A375 (cell line): ENCODE measurements at places on chromosomes 2 and 18. TPM values are rescaled to one million over a fixed set of nuclear protein-coding genes. Genes with fewer than 3 reads are reported as not detected.

Gene NOSTRIN
- 0.50 TPM in 1 of 2 replicates, not detected in the other for total RNA-seq

Gene DNER
- total RNA-seq: 0.98 and 1.3 TPM in 2 replicates

Gene BUB1
- total RNA-seq: 35.4 and 41.1 TPM in 2 replicates

Gene FAM124B
- not detected in 2 replicates for total RNA-seq

Gene IL36A
- not detected in 2 replicates for total RNA-seq

Gene INHBB
- 0.19 and 0.23 TPM in 2 replicates for total RNA-seq

Gene MEIS1
- 19.6 and 28.7 TPM in 2 replicates for total RNA-seq

Gene BZW1
- total RNA-seq: 163 and 202 TPM in 2 replicates

Gene SRD5A2
- total RNA-seq: not detected in 2 replicates

Gene GYPC
- 94.1 and 118 TPM in 2 replicates for total RNA-seq

Gene RNU2-63P
- not detected in 2 replicates for total RNA-seq

Gene CXCR4
- not detected in 2 replicates for total RNA-seq

Gene ANKRD29
- 5.9 and 10.1 TPM in 2 replicates for total RNA-seq

Gene RPL37A
- total RNA-seq: 3,022 and 3,597 TPM in 2 replicates

Gene GATA6
- total RNA-seq: 4.2 and 4.3 TPM in 2 replicates

Gene ACKR3
- not detected in 2 replicates for total RNA-seq

Gene PCARE
- total RNA-seq: 0.04 TPM in 1 of 2 replicates, not detected in the other

Gene ANKRD23
- total RNA-seq: 2.5 and 3.2 TPM in 2 replicates

Gene RAB27B
- total RNA-seq: 1.5 and 4.4 TPM in 2 replicates

Gene GAREM2
- total RNA-seq: 2.4 and 3.5 TPM in 2 replicates

Gene NEURL3
- 0.11 and 0.19 TPM in 2 replicates for total RNA-seq

Gene SCG2
- 10.3 and 12.0 TPM in 2 replicates for total RNA-seq

Gene KCNG2
- not detected in 2 replicates for total RNA-seq

Gene C2orf78
- total RNA-seq: not detected in 2 replicates

Gene MYO5B
- 3.5 and 4.7 TPM in 2 replicates for total RNA-seq

Gene TIGD1
- 9.6 and 12.2 TPM in 2 replicates for total RNA-seq

Gene DNAJC5G
- total RNA-seq: not detected in 2 replicates

Gene REG3A
- not detected in 2 replicates for total RNA-seq

Gene RND3
- total RNA-seq: 61.4 and 72.6 TPM in 2 replicates

Gene ARHGAP28
- 0.93 and 2.9 TPM in 2 replicates for total RNA-seq

Gene SERPINB7
- 2.8 and 4.8 TPM in 2 replicates for total RNA-seq

Gene DSG1
- not detected in 2 replicates for total RNA-seq

Gene UGT1A5
- not detected in 2 replicates for total RNA-seq

Gene MOGAT1
- not detected in 2 replicates for total RNA-seq

Gene HAAO
- not detected in 2 replicates for total RNA-seq

Gene PELI1
- total RNA-seq: 7.7 and 12.5 TPM in 2 replicates

Gene ADGRF3
- 2.1 TPM in 1 of 2 replicates, not detected in the other for total RNA-seq

Gene DOK6
- 0.27 and 2.3 TPM in 2 replicates for total RNA-seq

Gene DHRS9
- not detected in 2 replicates for total RNA-seq

Gene RAB31
- 5.0 and 6.8 TPM in 2 replicates for total RNA-seq

Gene MDH1B
- 0.26 and 0.93 TPM in 2 replicates for total RNA-seq

Gene CHRNG
- not detected in 2 replicates for total RNA-seq

Gene RPRM
- 0.75 and 1.8 TPM in 2 replicates for total RNA-seq

Gene XDH
- total RNA-seq: 1.6 and 4.3 TPM in 2 replicates

Gene PAPOLG
- 6.7 and 7.4 TPM in 2 replicates for total RNA-seq

Gene RAPGEF4
- total RNA-seq: 0.53 and 2.2 TPM in 2 replicates
